ENCODE measurements at places on chromosomes 6 and 20.

GRCh38 chr6:118660218-118660569, 8.8 kb upstream of the CEP85L start:
- no peak for DNase-seq

DNA sequence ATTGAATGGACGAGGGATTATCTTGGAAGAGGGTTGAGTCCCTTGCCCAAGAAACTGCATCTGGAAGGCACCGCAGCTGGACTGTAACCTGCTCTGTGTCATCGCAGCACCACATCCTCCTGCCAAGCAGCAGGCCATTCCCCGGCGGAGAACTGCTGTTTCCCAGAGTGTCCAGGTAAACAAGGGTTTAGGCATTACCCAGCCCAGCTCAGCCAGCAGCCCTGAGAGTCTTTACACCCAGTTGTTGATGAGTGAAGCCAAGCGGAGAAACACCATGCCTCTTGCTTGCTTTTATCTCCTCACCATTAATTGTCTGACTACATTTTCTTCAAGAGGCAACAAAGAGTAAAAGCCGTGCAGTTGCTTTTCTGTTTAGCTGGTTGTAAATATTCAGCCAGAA, 104.1 kb downstream of the CDH4 start:
- DNase-seq: no peak

DNA sequence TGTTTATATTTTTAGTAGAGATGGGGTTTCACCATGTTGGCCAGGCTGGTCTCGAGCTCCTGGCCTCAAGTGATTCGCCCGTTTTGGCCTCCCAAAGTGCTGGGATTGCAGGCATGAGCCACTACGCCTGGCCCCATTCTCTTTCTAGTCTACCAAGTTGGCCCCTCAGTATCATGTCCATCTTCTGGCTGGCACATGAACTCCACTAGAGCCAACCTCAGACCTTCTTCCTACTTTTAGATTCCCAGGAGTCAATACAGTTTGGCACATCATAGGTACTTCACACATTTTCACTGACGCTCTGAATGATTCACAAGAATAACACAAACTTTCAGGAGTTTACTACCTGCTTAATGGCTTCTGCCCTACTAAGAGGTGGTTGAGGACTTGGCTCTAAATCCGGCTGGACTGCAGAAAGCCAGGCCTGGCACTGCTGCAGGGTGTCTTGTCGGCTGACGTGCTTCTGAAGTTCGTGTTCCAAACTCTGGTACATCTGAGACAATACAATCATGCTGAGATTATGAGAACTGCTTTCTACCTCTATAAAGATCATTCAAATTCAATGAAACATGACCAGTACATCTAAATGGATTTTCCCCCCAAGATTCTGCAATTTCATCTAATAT, 293.3 kb downstream of the SYNE1 start:
- no peak for DNase-seq

GRCh38 chr6:167870321-167870720, 43.6 kb downstream of the AFDN start:
- DNase-seq: no peak

- DNase-seq: no peak
Measured at GRCh38 chr20:13396022-13396421, 174.9 kb downstream of the ISM1 start.

DNA sequence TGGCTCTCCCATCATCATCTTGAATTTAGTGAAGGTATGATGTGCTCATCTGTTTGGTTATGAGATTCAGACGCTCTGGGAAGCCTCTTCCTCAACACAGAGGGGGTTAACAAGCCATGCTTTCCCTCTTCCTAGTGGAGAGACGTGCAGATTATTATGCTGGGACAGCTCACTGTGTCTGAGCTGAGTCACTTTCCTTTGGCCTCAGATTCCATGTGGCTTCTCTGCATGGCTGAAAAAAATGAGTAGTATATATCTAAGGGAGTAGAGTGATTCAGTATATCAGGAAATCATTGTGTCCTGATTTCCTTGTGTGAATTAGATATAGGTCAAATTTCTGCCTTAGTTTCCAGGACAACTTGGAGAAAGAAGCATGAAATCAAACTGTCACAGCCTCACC, 52.6 kb downstream of the FIG4 start:
- no peak for DNase-seq

GRCh38 chr6:37288247-37288646, 30.3 kb upstream of the TMEM217 start:
- no peak for DNase-seq
